ENCODE measurements at places on chromosomes 4 and X.

GRCh38 chrX:18793601-18794089 is 86.2 kb downstream of the PPEF1 start:
- no peak for DNase-seq

DNA sequence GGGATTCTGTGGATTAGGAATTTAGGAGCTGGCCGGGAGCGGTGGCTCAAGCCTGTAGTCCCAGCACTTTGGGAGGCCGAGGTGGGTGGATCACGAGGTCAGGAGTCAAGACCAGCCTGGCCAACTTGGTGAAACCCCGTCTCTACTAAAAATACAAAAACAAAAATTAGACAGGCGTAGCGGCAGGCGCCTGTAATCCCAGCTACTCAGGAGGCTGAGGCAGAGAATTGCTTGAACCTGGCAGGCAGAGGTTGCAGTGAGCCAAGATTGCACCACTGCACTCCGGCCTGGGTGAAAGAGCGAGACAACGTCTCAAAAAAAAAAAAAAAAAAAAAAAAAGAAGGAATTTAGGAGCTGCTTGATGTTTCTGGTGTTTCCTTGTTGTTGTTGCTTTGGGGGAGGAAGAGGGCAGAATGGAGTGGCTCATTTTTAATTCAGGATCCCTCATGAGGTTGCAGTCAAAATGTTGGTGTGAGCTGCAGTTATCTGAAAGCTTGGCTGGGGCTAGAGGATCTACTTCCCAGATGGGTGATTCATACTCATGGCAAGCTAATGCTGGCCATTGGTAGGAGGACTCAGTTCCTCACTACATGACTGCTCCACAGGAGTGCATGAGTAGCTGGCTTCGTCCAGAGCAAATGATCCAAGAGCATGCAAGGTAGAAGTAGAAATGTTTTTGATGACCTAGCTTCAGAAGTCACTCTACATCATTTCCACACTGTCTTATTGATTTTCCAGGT is 26.5 kb upstream of the JADE1 start:
- no peak for DNase-seq

- no peak for DNase-seq
These were observed 20.3 kb upstream of the SPON2 start for GRCh38 chr4:1192493-1193205.

DNA sequence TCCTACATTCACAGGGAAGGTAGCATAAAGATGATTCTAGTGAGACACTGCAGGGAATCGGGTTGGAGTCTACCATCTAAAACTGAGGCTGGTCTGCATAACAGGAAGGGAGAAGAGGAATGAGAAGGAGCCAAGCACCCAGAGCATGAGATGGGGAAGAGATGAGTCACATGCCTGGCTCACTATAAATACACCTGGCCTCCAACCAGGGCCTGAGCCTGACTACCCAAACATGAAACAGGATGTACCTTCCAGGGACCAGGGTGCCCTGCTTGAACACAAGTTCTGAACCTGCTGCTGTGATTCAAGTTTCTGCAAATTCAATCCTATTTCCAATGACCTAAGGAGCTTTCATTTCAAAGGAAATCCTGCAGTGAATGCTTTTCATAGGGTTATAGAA is 24.9 kb downstream of the CD99L2 start:
- DNase-seq: no peak

- DNase-seq: no peak
These were observed 53.1 kb downstream of the ARHGEF38 start for GRCh38 chr4:105605493-105605892.

DNA sequence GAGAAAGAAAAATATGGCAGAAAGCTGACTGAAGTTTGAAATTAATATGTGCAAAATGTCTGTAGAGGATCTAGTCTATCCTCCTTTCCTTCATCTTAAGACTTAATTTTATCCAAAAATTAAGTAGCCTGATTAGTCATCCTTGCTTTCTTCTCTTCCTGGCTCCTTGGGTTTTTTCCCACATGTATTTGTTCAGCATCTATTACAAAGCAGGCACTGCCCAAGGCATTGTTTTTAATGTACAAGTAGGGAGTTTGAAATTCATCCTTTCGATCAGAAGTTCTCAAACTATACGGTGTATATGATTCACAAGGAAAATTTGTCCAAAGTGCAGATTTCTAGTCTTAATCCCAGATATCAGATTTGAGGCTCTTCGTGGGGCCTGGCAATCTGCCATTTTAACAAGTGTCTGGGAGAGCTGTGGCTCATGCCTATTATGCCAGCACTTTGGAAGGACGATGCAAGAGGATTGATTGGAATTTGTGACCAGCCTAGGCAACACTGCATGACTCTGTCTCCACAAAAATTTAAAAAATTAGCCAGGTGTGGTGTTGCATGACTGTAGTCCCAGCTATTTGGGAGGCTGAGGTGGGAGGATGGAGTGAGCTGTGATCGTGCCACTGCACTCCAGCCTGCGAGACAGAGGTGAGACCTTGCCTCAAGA is 19.4 kb upstream of the YTHDC1 start:
- no peak for DNase-seq

DNA sequence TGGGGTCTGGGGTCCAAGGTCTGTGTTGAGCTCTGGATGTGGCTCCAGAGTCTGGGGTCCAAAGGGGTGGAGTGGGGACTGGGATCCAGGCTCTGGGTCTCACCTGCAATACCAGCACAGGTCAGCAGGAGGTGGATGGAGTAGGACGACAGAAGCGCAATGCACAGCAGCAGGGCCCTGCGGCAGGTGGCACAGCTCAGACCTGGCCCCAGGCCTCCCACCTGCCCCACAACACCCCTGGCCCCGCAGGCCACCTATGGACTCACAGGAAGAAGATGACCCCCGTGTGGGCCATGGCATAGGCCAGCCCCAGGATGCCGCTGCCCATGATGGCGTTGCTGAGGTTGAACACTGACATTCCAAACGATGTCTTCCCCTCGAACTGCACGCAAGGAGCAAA is 3.4 kb downstream of the SLC38A5 start:
- no peak for DNase-seq

GRCh38 chrX:153725832-153726285 is 1.2 kb downstream of the ABCD1 start:
- DNase-seq: no peak

DNA sequence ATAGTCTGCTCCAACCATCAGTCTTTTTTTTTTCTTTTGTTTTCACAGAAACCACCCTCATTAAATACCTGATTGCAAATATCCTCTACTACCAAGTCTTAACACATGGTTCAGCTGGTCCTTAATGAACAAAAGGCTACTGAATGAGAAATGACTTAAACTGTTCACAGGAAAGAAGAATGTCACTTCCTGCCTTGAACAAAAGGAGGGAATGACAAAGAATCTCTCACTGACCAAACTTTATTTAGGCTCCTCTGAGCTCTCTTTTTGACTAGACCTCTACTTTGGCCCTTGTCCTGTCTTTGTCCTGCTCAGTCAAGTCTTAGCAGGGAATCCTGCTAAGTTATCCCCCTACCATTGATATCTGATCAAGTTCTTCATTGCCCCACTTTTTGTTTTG is 31.8 kb upstream of the GJB1 start:
- DNase-seq: no peak

- DNase-seq: no peak
These were observed 202.2 kb downstream of the SH2D1A start for GRCh38 chrX:124548571-124548970.

- DNase-seq: no peak
These were observed 138.8 kb downstream of the AREG start for GRCh38 chr4:74583757-74584156.

DNA sequence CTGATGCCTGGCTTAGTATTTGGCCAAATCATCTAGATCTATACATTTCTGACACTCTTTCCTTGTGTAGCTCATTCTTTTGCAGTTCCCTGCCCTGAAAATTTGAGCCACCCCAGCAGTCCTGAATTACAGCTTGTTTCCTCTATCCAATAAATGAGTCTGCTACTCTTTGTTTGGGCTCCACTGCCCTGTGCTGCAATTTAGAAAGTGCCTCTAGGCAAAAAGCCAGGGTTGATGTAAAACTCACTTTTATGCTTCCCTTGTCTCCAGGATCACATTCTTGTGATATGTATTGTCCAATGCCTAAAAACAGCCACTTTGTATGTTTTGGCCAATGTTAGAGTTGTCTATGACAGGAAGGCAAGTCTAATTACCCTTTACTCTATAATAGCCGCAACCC is 101.7 kb upstream of the MAP3K15 start:
- no peak for DNase-seq

GRCh38 chr4:182695009-182695408 is 222.2 kb downstream of the DCTD start:
- DNase-seq: no peak

DNA sequence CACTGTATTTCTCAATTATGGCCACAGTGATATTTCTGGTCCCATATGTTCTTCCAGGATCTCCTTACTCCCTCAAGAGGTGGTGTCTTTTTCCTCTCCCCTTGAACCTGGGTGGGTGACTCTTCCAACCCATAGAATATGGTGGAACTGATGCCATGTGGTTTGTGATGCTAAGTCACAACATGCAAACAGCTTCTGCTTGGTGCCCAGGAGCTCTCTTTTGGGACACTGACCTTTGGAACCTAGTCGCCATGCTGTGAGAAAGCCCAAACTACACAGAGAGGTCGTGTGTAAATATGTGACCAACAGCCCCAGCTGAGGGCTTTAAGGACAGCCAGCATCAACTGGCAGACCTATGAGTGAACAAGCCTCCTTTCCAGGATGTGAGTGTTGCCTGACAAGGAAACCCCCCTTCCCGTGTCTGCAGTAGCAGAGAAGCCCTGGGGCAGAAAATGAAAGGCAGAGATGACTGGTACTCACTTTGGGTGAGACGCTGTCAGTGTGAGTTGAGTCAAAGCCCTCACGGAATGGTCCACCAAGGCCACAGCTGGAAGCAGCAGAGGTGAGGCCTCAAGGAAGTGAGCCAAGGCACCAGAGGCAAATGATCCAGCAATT is 223.4 kb downstream of the BCOR start:
- DNase-seq: no peak

All from activated T-helper 1 cell treated with anti-CD3 and anti-CD28 coated beads, Interleukin-2, amount 50 U/mL, for 16 hours (primary cell).